ENCODE measurements at places on chromosomes 3 and 15. TPM values are rescaled to one million over a fixed set of nuclear protein-coding genes. Genes with fewer than 3 reads are reported as not detected.
A peak's percentile ranks its signal among the peaks of the same experiment; 100 is the strongest.

- no peak overlapping the region for H3K4me3 ChIP-seq
- DNase-seq, result no peak
- H3K27me3 ChIP-seq, result no peaks in the 10 kb centered on the region
- H3K27ac ChIP-seq, result no peak overlapping the region
- no peaks in the 10 kb centered on the region for H3K4me1 ChIP-seq
These were observed 544.1 kb downstream of the TUSC7 start for GRCh38 chr3:117253636-117254035.

DNA sequence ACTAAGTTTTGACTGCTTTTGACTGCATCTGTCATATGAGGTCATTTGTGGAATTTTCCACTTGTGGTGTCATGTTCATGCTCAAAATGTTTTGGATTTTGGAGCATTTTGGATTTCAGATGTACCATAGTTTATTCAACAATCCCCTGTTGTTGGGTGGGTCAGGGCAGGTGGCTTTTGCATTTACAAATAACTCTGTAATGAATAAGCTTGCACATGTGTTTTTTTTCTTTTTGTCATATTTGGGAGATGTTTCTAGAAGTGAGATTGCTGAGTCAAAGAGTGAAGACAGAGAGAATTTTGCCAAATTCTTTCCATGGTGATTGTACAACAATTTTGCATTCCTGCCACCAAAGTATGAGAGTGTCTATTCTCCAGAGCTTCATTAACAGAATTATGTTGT, 62.4 kb upstream of the ADPGK start:
- peak; percentile 35 for DNase-seq
- no peak overlapping the region for H3K4me3 ChIP-seq
- no peaks in the 10 kb centered on the region for H3K36me3 ChIP-seq
- H3K4me1 ChIP-seq, result no peaks in the 10 kb centered on the region
- H3K27ac ChIP-seq, result no peak overlapping the region

- peak overlapping the region; percentile 14 for H3K27ac ChIP-seq
- no peaks in the 10 kb centered on the region for H3K27me3 ChIP-seq
- H3K4me3 ChIP-seq, result peak overlapping the region; percentile 30
- peak; percentile 91 for DNase-seq
- H3K4me1 ChIP-seq, result peaks cover 15% of the 10 kb centered on the region
- H3K36me3 ChIP-seq, result peaks cover 27% of the 10 kb centered on the region
These were observed 11.6 kb downstream of the XIRP1 start for GRCh38 chr3:39180546-39181346.

- no peaks in the 10 kb centered on the region for H3K27me3 ChIP-seq
- DNase-seq, result no peak
- H3K4me3 ChIP-seq, result no peak overlapping the region
- H3K36me3 ChIP-seq, result no peaks in the 10 kb centered on the region
- no peaks in the 10 kb centered on the region for H3K4me1 ChIP-seq
These were observed 108.6 kb downstream of the TMEM266 start for GRCh38 chr15:76168237-76168984.

DNA sequence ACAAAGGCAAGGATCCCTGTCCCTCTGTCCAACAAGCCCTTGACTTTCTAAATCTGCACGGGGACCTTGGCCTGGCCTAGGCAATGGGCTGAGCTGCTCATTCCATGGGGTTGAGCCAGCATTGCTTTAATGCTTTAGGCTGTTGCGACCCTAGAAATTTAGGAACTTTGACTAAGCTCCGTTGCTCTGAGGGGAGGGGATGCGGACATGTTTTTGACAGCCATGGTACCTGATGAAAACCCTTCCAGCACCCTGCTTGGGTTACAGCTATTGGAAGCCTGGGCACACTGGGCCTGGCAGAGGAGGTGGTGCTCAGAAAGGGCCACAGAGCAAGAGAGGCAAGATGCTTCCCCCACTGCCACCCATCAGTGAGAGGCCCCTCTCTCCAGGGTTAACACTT, 37.1 kb downstream of the SYNM start:
- no peaks in the 10 kb centered on the region for H3K4me1 ChIP-seq
- no peak for DNase-seq
- no peaks in the 10 kb centered on the region for H3K27me3 ChIP-seq
- H3K4me3 ChIP-seq, result no peak overlapping the region
- H3K27ac ChIP-seq, result no peak overlapping the region

GRCh38 chr15:67413770-67414390, 107.1 kb upstream of the C15orf61 start:
- DNase-seq, result no peak
- H3K4me3 ChIP-seq, result no peak overlapping the region
- H3K27me3 ChIP-seq, result no peaks in the 10 kb centered on the region

GRCh38 chr3:105944721-105945120, 75.9 kb upstream of the CBLB start:
- H3K4me3 ChIP-seq, result no peak overlapping the region
- H3K27ac ChIP-seq, result no peak overlapping the region
- no peak for DNase-seq

GRCh38 chr3:22383285-22383684, 632.3 kb upstream of the ZNF385D start:
- H3K4me1 ChIP-seq, result no peaks in the 10 kb centered on the region
- peaks cover 21% of the 10 kb centered on the region for H3K27me3 ChIP-seq
- no peak for DNase-seq

DNA sequence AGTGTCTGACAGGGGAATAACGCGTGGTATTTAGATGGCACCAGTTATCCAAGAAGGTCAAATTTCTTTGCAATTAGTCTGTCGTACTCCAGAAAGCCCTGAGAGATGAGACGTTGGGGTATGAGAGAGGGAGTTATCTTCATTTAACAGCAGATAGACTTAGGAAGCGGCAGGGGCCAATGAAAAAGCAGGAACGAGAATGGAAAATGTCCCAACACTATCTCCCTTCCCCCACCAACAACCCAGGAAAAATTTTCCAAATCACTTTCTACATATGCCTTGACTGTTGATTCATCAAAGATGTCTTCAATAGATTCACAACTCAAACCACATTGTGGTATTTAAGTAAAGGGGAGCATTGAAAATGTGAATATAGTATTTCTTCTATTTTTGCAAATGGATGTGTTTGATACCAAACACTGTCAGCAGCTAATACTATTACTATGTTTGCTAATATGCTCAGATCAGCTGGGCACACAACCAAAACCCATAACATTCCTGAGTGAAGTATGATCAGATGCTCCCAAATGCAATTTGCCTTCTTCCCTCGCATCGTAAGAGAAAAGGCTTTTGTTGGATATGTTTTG, 13.3 kb upstream of the GREM1 start:
- peaks cover under 1% of the 10 kb centered on the region for H3K27me3 ChIP-seq
- H3K4me1 ChIP-seq, result no peaks in the 10 kb centered on the region
- peak; percentile 70 for DNase-seq
- H3K36me3 ChIP-seq, result no peaks in the 10 kb centered on the region

GRCh38 chr3:137062250-137062649, 104.5 kb downstream of the IL20RB start:
- H3K27ac ChIP-seq, result no peak overlapping the region
- H3K36me3 ChIP-seq, result no peaks in the 10 kb centered on the region
- H3K4me1 ChIP-seq, result no peaks in the 10 kb centered on the region
- no peak overlapping the region for H3K4me3 ChIP-seq
- H3K27me3 ChIP-seq, result no peaks in the 10 kb centered on the region

GRCh38 chr3:45087155-45087554, 59.0 kb downstream of the CDCP1 start:
- H3K4me3 ChIP-seq, result no peak overlapping the region
- H3K27ac ChIP-seq, result no peak overlapping the region
- no peaks in the 10 kb centered on the region for H3K36me3 ChIP-seq
- H3K27me3 ChIP-seq, result no peaks in the 10 kb centered on the region
- peaks cover 2% of the 10 kb centered on the region for H3K4me1 ChIP-seq
- no peak for DNase-seq

DNA sequence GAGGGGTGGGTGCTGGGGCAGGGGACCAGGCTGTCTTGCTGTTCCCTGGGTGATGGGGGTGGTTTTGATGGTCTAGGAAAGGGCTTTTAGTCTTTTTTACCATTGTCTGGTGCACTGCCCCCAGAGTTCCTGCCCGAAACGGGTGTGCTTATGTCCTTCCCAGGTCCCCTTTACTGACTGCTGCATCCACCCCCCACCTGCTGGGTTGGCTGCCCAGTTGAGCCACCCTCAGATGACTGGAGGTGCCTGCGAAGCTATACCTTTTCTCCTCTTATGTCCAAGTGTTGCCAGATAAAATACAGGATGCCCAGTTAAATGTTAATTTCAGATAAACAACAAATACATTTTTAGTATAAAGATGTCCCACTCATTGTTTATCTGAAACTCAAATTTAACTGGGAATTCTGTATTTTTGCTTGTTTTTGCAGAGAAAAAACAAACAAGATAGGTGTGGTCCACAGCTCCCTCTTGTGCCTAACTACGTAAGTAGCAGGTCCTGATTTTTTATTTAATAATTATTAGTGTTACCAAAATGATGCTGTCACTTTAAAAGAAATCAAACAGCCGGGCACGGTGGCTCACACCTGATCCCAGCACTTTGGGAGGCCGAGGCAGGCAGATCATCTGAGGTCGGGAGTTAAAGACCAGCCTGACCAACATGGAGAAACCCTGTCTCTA, 6.1 kb upstream of the RPP14 start:
- H3K4me3 ChIP-seq, result no peak overlapping the region
- H3K4me1 ChIP-seq, result peaks cover 7% of the 10 kb centered on the region
- no peak overlapping the region for H3K27ac ChIP-seq
- H3K27me3 ChIP-seq, result no peaks in the 10 kb centered on the region
- peak; percentile 79 for DNase-seq

DNA sequence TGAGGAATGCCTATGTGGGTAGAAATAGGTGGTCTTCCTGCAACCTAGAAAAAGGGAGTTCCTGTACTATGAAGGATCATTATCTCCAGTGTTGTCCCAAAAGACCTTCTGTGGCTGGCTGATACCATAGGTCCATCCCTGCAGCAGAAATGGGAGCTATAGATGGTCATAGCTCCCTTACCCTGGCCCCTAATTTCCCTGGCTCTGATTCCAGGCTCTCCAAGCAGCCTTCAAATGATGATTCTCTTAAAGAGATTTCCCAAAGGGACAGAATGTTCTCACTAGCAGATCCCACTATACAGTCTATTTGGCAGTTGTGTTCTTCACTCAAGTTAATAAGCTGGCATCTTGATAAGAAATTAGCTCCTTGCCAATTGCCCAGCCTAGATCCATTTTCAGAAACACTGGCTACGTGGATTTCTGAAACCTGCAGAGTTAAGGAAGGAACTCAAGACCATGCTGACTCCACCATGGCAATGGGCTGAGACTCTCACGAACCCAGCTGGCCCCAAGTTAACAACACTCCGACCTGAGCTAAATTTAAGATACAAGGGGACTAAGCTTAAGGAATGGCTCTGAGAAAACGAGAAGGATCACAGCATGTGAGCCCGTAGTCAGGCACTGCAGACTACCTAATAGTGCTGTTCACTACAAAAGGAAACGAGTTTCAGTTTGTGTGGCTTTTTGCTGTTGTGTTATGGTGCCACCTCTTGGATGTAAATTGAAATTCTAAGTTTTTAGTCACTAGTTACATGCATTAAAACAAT, 11.4 kb downstream of the C15orf40 start:
- H3K27me3 ChIP-seq, result no peaks in the 10 kb centered on the region
- peak; percentile 45 for DNase-seq
- no peak overlapping the region for H3K4me3 ChIP-seq
- H3K4me1 ChIP-seq, result no peaks in the 10 kb centered on the region
- H3K36me3 ChIP-seq, result peaks cover 4% of the 10 kb centered on the region

SLC22A13 gene
- polyA plus RNA-seq, result 0.37 TPM

C15orf61 gene
- 7.2 TPM for polyA plus RNA-seq

Measured in cardiac muscle cell (in vitro differentiated cells and primary cell).